ENCODE measurements at places on chromosomes 3 and 15. TPM values are rescaled to one million over a fixed set of nuclear protein-coding genes. Genes with fewer than 3 reads are reported as not detected.
A peak's percentile ranks its signal among the peaks of the same experiment; 100 is the strongest.

- H3K27me3 ChIP-seq: no peaks in the 10 kb centered on the region
- no peak for DNase-seq
- peak overlapping the region; percentile 60 for H3K27ac ChIP-seq
Measured at GRCh38 chr15:84649706-84650105, 4.4 kb downstream of the WDR73 start.

GRCh38 chr15:48603123-48603500 is 42.4 kb downstream of the FBN1 start:
- H3K4me3 ChIP-seq: no peak overlapping the region
- no peak for DNase-seq
- no peaks in the 10 kb centered on the region for H3K36me3 ChIP-seq
- H3K27ac ChIP-seq: no peak overlapping the region

DNA sequence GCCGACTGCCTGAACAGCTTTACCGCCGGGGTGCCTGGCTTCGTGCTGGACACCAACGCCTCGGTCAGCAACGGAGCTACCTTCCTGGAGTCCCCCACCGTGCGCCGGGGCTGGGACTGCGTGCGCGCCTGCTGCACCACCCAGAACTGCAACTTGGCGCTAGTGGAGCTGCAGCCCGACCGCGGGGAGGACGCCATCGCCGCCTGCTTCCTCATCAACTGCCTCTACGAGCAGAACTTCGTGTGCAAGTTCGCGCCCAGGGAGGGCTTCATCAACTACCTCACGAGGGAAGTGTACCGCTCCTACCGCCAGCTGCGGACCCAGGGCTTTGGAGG is 815 bp downstream of the SPINT1 start:
- H3K27ac ChIP-seq: peak overlapping the region; percentile 53
- H3K4me3 ChIP-seq: peak overlapping the region; percentile 90
- no peaks in the 10 kb centered on the region for H3K27me3 ChIP-seq
- DNase-seq: no peak

DNA sequence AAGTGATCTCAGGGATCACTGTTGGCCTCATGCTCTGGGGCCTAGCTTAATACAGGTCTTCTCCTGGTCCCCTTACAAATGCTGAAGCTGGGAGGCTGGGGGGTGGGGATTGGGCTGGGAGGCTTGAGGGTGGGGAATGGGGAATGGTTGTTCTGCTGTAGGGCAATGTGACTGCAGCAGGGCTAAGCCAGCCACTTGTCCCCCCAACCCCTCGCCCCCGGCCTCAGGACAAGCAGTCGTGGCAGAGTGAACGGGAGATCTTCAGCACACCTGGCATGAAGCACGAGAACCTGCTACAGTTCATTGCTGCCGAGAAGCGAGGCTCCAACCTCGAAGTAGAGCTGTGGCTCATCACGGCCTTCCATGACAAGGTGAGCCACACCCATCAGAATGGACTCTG is 17.2 kb upstream of the EXOG start:
- peak overlapping the region; percentile 27 for H3K27ac ChIP-seq
- H3K27me3 ChIP-seq: no peaks in the 10 kb centered on the region
- H3K4me1 ChIP-seq: peaks cover 11% of the 10 kb centered on the region
- DNase-seq: no peak

DNA sequence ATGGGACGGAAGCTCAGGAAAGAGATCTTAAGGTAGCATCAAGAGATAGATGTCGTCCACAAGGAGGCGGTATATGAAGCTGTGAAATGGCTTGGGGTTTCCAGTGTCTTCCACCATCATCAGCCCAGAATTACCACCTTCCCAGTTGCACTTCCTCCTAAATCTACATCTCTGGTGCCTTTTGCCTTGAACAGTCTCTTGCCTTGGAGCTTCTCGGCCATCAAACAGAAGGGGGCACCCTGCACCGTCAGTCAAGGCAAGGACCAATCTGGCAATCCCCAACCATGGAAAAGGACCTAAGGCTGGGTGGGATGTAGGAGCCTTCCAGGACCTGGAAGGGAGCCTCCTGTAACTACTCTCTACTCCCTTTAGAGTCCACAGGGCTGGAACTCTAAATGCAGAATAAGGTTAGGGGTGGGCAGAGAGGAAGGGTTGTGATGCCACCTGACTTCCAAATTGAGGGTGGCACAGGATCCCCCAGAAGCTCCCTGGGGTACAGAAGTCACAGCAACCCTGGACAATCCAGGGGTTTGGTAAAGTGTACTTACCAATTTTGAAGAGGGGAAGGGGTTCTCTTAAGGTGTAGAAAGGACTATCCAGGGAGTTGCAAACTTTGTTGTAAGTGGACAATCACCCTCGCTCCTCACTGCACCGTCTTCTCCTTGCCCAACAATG is 1.0 kb upstream of the RYR3 start:
- peaks cover 5% of the 10 kb centered on the region for H3K36me3 ChIP-seq
- H3K4me3 ChIP-seq: peak overlapping the region; percentile 46
- no peak overlapping the region for H3K27ac ChIP-seq
- H3K27me3 ChIP-seq: peaks cover 69% of the 10 kb centered on the region

GRCh38 chr3:8490079-8490552 is 11.5 kb upstream of the LMCD1 start:
- no peaks in the 10 kb centered on the region for H3K4me1 ChIP-seq
- H3K36me3 ChIP-seq: no peaks in the 10 kb centered on the region
- no peak for DNase-seq

DNA sequence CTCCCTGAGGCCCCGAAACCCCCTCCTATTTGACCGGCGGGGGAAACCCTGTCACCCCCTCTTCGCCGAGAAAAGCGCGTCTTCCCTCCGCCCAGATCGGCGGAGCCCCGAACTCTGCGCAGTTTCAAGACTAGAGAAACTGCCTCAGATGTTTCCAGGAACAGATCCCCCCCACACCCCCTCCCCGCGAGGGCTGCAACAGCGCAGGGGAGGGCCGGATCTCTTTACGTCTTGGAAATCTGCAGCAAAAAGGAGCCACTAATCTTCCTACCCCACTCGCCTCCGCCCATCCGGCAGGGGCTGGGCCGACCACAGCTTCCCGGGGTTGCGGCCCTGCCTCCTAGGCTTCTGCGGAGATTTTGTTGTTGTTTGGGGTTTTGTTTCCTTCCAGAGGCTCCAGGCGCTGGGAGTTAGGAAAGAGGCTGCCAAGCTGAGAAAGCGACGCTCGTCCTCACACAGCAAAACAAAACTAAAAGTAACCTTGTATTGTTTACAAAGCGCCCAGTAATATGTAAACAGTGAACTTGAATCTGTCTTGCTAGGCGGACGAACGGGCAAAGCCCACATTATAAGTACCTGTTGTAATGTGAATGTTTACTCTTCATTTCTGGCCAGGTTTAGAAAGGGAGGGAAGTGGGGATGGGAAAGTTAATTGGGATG is 2.2 kb downstream of the FOXB1 start:
- H3K27ac ChIP-seq: peak overlapping the region; percentile 97
- H3K4me3 ChIP-seq: peak overlapping the region; percentile 95
- DNase-seq: peak; percentile 47
- H3K36me3 ChIP-seq: peaks cover 8% of the 10 kb centered on the region
- peaks cover 87% of the 10 kb centered on the region for H3K27me3 ChIP-seq
- peaks cover 25% of the 10 kb centered on the region for H3K4me1 ChIP-seq

GRCh38 chr3:46350262-46350565 is 3.7 kb upstream of the CCR2 start:
- H3K27ac ChIP-seq: peak overlapping the region; percentile 95
- peaks cover 65% of the 10 kb centered on the region for H3K4me1 ChIP-seq
- DNase-seq: no peak

GRCh38 chr3:19947549-19948225 is 790 bp downstream of the RAB5A start:
- peaks cover 37% of the 10 kb centered on the region for H3K4me1 ChIP-seq
- H3K27ac ChIP-seq: peak overlapping the region; percentile 98
- peak; percentile 18 for DNase-seq
- no peaks in the 10 kb centered on the region for H3K27me3 ChIP-seq

- no peaks in the 10 kb centered on the region for H3K4me1 ChIP-seq
- H3K36me3 ChIP-seq: no peaks in the 10 kb centered on the region
- H3K27ac ChIP-seq: no peak overlapping the region
- DNase-seq: no peak
- no peak overlapping the region for H3K4me3 ChIP-seq
Measured at GRCh38 chr15:100180921-100181320, 160.9 kb downstream of the ADAMTS17 start.

DNA sequence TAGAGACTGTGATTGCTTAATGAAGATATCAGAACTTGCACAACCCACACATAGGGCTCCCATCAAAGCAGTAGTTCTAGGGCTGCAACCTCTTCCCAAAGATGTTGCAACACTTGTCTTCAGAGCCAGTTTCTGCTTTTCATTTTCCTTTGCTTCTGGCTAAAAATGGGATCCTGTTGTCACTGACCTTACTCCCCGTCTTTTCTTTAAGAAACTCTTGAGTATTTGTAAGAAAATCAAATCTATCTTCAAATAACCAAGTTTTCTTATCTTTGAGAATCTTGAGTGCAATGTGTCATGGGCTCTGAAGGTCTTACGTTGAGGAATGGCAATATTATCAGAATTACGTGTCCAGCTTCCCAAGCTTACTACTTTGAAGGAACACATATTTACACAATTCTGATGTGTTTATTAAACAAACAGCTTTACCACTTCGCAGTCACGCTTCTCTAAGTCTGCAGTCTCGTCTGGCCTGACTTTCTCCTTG is 24.1 kb downstream of the CACNA1D start:
- H3K27me3 ChIP-seq: peaks cover 38% of the 10 kb centered on the region
- H3K36me3 ChIP-seq: no peaks in the 10 kb centered on the region
- H3K4me3 ChIP-seq: no peak overlapping the region
- no peak overlapping the region for H3K27ac ChIP-seq

DNA sequence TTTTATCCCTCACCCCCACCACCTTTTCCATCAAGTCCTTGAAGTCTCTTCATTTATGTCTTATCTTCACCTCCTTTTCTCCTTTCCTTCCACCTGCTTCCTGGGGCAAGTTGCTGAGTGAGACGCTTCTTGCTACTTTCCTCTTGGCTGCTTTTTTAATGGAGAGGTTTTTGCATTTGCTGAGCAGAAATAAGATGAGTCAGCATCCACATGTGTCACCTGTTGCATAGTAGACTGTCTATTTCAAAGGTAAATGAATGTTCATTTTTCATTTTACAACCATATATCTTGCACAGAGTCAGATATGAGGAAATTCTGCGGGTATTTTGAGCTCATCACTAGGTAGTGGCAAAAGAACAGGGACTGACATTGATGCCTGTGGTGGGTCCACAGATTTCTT is 18.6 kb downstream of the C3orf52 start:
- H3K36me3 ChIP-seq: peaks cover 10% of the 10 kb centered on the region
- DNase-seq: no peak
- H3K27me3 ChIP-seq: no peaks in the 10 kb centered on the region
- H3K4me3 ChIP-seq: no peak overlapping the region
- H3K4me1 ChIP-seq: peaks cover 3% of the 10 kb centered on the region
- no peak overlapping the region for H3K27ac ChIP-seq

DNA sequence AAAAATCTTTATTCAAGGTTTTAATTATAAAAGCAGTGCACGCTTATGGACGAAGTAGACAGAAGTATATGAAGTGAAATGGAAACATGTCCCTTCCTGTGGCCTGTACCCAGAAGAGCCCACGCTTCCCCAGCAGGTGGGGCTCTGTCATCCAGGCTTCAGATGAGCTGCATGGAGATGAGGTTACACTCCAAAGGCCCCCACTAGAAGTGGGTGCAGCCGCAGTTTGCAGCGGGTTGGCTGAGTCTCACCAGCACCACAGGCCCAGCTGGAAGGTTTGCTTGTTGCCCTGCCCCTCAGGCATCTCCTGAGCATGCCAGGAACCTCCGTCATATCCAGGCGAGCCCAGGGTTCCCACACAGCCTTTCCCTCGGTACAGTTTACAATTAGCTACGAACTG is 33.1 kb downstream of the PRR20G start:
- H3K36me3 ChIP-seq: peaks cover 2% of the 10 kb centered on the region
- peaks cover 24% of the 10 kb centered on the region for H3K27me3 ChIP-seq
- no peak overlapping the region for H3K4me3 ChIP-seq
- DNase-seq: no peak
- H3K27ac ChIP-seq: no peak overlapping the region
- H3K4me1 ChIP-seq: peaks cover 6% of the 10 kb centered on the region

DNA sequence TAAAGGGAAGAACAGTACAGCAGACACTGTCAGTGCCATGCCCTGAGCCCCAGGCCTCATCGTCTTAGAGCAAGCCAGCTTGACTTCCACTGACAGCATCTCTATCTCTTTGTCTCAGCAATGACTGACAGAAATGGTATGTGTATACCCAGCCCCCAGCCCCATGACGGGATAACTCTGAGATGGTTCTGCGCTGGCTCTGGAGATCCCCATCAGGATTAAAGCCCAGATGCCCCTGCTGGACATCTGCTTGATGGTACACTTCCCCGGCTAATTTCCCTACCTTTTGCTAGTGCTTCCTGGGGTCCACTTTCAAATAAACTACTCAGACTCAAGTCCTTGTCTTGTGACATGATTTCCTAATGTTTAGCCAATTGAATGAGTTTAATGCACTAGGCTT is 7.6 kb downstream of the NMNAT3 start:
- H3K36me3 ChIP-seq: no peaks in the 10 kb centered on the region
- peaks cover 5% of the 10 kb centered on the region for H3K27me3 ChIP-seq
- H3K4me1 ChIP-seq: peaks cover 5% of the 10 kb centered on the region
- DNase-seq: no peak
- H3K4me3 ChIP-seq: no peak overlapping the region

DNA sequence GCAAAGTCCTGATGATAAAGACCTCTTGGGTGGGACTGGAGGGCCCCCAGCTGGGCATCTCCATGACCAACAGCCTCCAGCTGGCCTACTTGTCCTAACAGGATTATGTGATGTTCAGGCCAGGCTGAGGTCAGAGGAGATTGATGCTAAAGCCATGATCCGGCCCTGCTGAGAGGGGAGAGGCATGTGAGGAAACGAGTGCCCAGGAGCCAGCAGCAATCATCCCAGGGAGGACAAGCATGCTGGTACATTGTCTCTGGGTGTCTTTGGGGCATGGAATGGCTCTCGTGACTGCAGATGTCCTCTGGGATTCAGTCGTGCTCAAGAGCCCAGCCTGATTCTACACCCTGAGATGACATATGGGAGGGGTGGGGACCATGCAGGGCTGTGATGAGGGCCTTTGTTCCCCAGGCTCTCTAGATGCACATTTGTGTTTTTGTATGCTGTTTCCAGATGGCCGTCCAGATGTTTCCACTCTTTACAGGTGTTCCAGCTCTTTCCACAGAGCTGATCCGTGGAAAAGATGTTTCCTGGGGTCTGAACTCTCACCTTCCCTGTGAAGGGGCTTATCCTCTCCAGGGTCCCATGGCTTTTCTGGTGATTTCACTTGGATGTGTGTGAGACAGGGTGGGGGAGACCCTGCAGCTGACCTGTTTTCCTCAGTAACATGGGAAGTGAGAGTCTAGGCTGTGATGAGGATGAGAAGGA is 20.2 kb downstream of the SLC24A1 start:
- no peak overlapping the region for H3K4me3 ChIP-seq
- peaks cover 22% of the 10 kb centered on the region for H3K4me1 ChIP-seq
- H3K27ac ChIP-seq: peak overlapping the region; percentile 4
- no peak for DNase-seq
- H3K27me3 ChIP-seq: no peaks in the 10 kb centered on the region
- H3K36me3 ChIP-seq: no peaks in the 10 kb centered on the region

Gene CHRNA7
- total RNA-seq: 0.20 TPM

Gene GNAT1
- total RNA-seq: not detected

Gene TEX55
- total RNA-seq: not detected

Gene RBM6
- 129 TPM for total RNA-seq

Gene C3orf70
- not detected for total RNA-seq
